ENCODE measurements at places on chromosomes 1 and 21.
A peak's percentile ranks its signal among the peaks of the same experiment; 100 is the strongest.

DNA sequence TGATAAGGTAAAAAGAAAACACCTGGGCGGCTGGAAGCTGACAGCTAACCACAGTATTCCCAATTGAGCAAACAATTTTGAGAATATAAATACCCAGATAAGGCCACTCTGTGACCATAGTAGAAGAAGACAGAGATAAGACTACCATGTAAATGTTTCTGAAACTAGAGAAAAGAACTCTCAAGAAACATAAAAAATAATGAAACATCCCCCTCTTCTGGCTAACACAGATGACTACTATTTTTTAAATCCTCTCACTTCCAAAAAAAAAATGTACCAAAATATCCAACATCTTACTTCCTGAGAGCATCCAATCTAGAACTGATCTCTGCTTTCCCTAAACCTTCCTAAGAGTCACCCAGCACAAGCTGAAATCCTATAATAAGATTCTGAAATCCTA, 125.9 kb downstream of the HFM1 start:
- DNase-seq, result no peak

GRCh38 chr1:233704898-233705723, 91.2 kb downstream of the KCNK1 start:
- no peak for DNase-seq

DNA sequence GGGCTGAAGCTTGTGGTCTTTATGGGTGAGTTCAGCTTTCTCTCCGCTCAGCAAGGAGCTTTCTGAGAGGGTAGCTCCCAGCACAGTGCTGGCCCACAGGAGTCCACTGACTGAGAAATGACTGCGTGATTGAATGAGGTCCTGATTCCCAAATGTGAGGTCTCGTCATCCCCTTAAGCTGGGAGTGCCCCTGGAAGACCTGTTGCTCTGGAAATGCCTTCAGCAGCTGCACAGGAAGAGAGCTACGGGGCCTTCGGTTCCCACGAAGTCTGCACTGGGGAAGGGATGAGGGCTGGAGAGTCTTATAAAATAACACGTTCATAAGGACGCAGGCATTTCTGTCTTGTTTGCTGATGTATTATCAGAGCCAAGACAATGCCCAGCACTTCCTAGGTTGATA, 14.0 kb downstream of the TNNT2 start:
- DNase-seq, result no peak

DNA sequence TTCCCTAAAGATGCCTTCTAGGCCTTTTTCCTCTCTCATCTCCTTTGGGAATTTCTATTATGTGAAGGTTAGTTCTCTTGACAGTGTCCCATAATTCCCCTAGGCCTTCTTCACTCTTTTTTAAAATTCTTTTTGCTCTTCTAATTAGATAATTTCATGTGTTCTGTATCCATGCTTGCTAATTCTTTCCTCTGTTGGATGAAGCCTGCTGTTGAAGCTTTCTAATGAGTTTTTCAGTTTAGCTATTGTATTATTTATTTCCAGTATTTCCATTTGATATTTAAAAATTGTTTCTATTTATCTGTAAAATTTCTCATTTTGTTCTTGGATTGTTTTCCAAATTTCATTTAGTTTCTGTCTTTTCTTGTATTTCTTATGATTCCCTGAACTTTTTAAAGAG, 28.5 kb upstream of the FAM163A start:
- no peak for DNase-seq

- no peak for DNase-seq
Measured at GRCh38 chr1:157196245-157196543, 58.0 kb upstream of the ETV3 start.

DNA sequence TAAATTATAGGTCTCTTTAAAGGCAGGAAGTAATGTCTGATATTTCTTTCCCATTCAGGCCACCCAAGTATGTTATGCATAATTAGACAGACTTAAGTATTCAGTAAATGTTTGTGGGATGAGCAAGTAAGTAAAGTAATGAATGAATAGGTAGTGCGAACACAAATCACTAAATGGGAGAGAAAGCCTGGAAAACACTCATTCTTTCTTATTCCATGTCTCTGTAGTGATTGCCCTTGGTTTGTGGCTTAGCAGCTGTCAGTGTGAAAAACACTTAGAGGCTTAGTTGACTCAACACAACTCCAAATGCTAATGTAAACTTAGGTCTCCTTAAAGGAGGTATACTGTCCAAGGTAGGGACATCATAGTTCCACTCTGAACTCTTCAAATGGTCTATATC, 182.5 kb downstream of the ZC3H11B start:
- no peak for DNase-seq

GRCh38 chr1:2213576-2214505, 14.3 kb upstream of the SKI start:
- no peak for DNase-seq

DNA sequence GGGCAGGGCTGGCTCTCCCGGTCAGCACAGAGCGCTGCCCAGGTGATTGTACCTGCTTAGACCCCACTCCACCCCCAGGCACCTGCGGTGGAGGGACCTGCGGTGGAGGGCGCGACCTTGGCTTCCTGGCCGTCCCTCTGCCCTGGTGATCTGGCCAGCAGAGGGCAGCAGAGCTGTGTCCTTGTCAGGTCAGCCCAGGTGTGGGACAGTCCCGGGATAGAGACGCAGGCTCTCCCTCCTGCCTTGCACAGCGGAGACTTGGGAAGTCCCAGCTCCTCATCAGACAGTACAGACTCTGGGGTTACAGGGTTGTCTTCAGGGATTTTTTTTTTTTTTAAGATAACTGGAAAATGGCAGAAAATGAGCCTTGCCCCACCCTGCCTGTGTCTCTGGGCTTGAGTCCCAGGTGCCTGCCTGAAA, 10.0 kb downstream of the SLX9 start:
- DNase-seq, result peak; percentile 45

GRCh38 chr1:108551137-108551862, 8.6 kb upstream of the EEIG2 start:
- no peak for DNase-seq

- DNase-seq, result no peak
Measured at GRCh38 chr21:36610935-36611334, 88.0 kb upstream of the SIM2 start.

DNA sequence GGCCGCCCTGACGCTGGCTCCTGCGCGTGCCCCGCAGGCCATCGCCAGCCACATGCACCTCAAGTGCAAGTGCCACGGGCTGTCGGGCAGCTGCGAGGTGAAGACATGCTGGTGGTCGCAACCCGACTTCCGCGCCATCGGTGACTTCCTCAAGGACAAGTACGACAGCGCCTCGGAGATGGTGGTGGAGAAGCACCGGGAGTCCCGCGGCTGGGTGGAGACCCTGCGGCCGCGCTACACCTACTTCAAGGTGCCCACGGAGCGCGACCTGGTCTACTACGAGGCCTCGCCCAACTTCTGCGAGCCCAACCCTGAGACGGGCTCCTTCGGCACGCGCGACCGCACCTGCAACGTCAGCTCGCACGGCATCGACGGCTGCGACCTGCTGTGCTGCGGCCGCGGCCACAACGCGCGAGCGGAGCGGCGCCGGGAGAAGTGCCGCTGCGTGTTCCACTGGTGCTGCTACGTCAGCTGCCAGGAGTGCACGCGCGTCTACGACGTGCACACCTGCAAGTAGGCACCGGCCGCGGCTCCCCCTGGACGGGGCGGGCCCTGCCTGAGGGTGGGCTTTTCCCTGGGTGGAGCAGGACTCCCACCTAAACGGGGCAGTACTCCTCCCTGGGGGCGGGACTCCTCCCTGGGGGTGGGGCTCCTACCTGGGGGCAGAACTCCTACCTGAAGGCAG, 23.4 kb upstream of the ARF1 start:
- no peak for DNase-seq

DNA sequence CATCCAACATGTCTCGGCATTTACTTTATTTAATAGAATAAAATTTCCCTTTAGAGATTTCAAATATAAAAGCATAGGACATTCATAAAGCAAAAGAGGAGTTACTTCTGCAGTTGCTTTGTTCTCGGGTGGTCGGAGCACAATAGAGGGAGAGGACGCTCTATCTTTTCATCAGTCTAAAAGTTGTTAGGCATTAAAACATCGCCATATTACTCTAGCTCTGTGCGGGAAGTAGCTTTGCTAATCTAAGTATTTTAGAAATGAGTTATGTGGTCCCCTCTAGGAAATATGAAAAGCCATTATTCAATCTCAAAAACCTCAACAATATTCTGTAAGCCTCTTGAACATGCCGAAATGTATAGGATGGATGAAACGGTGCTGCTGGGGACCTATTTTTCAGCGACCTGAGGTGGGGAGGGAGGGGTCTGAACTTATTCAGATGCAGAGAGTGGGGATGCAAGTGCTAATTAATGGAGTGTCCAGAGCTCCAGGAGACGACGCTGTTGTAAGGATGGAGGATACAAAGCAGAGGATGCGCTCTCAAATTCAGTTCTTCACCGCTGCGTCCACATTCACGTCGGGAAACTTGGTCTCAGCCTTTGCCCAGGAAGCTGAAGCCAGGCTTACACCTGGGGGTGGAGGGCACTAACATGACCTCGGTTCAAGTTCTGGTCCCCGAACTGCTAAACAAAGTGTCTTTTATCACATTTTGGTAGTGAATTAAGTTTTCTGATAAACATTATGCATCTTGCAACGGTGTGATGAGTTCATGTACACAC, 6.3 kb downstream of the CDKN2C start:
- DNase-seq, result no peak

- no peak for DNase-seq
Measured at GRCh38 chr1:114315631-114316030, 162.0 kb upstream of the SYT6 start.

DNA sequence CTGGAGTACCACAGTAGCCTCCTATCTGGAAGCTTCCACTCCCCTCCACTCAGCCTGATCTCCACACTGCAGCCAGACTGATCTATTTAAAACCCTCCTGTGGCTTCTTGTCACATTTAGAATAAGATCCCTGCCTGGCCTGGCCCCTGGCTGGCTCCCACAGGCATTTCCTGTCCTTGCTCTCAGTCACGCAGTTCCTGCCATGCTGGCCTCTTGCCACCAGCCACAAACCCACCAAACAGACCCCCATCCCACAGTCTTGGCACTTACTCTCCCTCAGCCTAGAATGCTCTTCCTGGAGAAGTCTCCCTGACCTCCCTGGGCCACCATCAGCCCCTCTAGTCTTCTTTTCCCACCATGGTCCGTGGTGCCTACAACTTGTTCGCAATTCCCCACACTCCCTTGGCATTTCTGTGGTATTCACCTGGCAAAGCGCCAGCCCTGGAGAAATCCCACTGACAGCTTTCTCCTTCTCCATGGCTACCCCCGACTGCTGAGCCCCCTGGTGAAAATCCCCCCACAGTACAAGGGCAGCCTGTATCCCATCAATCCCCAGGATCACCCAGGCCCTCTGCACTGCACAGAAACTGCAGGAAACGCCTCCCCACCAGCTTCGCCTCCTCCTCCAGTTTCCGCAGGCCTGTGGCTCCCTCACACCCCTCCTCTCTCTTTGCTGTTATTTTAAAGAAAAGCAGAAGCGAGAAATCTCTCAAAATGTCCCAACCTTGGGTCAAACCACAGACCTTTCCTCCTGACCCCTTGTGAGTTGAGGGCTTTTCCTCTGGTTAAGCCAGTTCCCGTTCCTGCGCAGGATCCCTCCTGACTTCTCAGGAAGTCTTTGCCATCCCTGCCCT, 94.5 kb downstream of the SYT2 start:
- DNase-seq, result no peak

DNA sequence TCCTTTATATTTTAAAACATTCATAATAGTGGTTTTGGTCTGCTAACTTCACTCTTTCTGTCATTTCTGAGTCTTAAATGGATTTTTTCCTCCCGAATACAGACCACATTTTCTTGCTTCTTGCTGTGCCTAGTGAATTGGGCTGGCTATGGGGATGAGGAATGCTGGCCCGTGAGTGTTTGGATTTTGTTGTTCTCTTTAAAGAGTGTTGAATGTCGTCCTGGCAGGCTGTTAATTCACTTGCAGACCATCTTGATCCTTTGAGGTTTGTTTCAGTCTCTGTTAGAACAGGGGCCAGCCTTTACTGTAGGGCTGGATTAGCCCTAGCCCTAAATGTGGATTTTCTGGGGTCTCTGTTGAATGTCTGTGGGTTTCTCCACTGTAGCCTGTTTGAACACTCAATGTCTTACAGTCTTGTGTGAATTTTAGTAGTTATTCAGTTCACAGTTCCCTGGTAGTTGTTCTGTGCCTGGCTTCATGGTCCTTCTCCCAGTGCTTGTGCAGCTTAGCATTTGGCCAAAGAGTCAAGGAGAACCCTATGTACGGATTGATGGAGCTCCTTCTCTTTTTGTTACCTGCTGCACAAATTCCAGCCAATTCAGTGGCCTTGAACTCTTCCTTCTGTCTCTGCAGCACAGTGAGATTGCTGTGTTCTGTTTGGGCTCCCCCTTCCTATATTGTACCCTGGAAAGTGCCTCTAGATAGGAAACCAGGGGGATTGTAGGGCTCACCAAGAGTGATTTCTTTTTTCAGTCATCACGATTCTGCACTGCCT, 95.7 kb downstream of the DYRK1A start:
- DNase-seq, result no peak

GRCh38 chr1:207076181-207076955, 12.3 kb upstream of the C4BPB start:
- no peak for DNase-seq

- no peak for DNase-seq
Measured at GRCh38 chr1:241202401-241202800, 154.6 kb downstream of the RGS7 start.

DNA sequence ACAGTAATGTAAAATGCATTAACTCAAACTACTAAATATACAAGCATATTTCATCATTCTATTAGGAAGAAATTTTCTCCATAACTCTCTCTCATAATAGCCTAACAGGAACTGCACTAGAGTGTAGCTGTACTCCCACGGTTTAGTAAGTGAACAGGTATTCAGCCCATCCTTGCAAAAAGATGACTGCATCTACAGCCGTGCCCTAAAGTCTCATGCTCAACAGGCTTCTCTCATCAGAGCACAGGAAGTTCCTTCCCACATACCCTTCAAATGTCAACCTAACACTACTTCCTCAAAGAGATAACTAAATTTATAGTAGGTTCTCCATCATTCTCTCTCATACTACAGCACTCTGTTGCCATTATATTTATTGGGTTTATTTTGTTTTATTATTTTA, 251.6 kb downstream of the AKT3 start:
- DNase-seq, result no peak

DNA sequence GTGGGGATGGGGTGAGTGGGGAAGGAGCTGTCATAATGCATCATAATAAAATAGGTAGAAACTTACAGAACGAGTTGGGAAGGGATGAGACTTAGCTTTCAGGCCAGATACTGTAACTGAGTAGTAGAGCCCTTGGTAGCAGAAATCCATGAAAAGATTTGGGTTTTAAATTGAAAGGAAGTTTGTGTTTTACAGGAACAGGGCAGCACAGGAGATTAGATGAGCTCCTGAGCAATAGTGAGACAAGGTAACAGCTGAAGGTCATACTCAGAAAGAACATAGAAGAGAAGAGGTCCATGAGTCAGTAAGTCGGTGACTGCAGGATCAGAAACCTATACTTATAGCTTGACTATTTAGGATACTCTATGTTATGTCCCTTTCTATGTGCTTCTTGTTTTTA, 7.3 kb downstream of the MAP10 start:
- DNase-seq, result no peak

GRCh38 chr1:176816232-176816631, 348.3 kb downstream of the ASTN1 start:
- DNase-seq, result no peak
